SK-N-MC (cell line): ENCODE measurements at places on chromosomes 6 and 20.

GRCh38 chr6:54248994-54249393 is 59.2 kb upstream of the TINAG start:
- no peak for DNase-seq

GRCh38 chr6:155313602-155314091 is 637 bp downstream of the TFB1M start:
- no peak for DNase-seq

DNA sequence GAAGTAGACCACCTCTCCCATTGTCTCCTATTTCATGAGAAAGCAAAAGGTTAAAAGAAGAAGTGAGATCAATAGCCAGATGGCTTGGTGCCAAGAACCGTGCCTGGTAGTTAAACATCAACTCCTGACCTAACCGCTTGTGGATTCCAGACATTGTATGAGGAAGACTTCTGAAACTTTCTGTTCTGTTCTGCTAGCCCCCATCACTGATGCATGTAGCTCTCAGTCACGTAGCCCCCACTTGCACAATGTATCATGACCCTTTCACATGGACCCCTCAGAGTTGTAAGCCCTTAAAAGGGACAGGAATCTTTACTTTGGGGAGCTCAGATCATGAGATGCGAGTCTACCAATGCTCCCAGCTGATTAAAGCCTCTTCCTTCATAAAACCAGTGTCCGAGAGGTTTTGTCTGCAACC is 301.2 kb downstream of the RNGTT start:
- DNase-seq = no peak

- DNase-seq = no peak
These were observed 4.4 kb downstream of the MOCS1 start for GRCh38 chr6:39929733-39930461.

DNA sequence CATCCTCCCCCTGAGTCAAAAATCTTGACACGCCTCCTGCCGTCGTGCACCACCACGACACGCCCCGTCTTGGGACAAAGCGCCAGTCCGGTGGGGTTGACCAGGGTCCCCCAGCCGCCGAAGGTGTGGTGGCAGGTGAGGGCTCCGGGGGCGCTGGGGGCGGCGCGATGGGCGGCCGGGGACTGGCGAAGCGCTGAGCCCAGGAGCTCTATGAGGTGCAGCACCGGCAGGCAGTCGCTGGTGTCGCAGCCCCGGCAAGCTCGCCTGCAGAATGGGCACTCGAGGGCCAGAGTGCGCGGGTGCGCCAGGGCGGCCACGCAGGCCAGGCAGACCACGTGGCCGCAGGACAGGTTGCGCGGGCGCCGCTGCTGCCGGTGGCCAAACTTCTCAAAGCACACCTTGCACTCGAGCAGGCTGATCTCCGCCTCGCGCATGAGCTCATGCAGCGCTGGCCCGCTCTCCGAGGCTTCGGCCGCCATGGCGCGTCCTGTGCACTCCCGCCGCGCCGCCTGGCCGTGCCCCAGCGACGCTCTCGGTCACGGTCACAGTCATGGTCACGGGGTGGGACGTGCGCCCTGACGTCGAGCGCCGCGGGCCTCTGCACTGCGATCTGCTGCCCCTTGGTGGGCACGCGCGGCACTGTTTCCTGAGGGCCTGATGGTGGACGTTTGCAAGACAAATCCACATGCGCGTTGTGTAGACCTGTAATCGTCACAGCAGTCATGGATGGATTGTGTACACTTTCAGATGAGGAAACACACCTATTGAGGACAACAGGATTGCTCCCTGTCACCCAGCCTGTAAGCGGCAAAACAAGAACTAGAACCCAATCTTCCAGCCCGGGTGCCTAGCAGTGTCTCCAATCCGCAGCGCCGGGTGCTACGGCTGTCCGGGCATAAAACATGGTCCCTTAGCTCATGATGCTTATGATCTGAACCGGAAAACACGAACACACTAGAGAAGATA is at the start of gene NHLRC1:
TSS of gene NHLRC1 (minus strand) at position 550 of the 966 bp plus-strand sequence. CDS start at position 479, 71 bp downstream.
- no peak for DNase-seq

GRCh38 chr6:160386869-160387530 is 38.8 kb downstream of the SLC22A3 start:
- no peak for DNase-seq

DNA sequence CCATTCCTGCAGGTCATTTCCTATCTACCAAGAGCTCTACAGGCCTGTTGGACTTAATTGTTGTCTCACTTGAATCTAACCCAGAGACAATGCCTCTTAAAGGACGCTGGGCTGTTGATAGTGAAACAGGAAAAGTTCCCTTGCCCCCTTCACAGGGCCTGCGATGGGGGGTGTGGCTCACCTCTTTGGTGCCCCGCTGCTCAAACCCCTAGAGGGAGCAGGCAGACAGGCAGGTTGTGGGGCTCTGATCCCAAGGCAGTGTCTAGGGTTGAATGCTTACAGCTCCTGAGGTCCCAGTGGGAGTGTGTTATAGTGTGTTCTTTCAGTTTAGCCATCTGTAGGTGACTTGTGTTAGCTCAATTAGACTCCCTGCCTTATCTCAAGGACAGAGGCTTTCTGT is 68.0 kb downstream of the OTOR start:
- no peak for DNase-seq

- DNase-seq = no peak
These were observed 43.9 kb upstream of the SRF start for GRCh38 chr6:43127180-43127579.

GRCh38 chr6:45610832-45611231 is 233.1 kb upstream of the SUPT3H start:
- DNase-seq = no peak

DNA sequence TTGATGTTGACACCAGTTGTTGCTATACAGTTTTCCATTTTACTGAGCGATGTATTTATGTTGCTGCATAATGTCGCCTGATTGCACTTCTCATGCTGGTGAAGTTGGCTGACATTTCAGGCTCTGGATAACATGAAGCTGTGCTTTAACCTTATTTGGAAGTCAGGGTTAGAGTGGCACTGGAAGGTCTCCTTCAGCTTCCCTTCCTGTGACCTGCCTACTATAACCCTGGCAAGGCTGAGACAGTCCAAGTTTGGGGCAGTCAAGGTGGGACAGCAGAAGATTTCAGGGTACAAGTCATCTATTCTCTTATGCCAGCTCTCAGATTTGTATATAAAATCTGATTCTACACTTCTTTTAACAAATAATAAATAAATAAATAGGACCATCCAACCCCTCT is 127.6 kb downstream of the AIG1 start:
- DNase-seq = no peak

DNA sequence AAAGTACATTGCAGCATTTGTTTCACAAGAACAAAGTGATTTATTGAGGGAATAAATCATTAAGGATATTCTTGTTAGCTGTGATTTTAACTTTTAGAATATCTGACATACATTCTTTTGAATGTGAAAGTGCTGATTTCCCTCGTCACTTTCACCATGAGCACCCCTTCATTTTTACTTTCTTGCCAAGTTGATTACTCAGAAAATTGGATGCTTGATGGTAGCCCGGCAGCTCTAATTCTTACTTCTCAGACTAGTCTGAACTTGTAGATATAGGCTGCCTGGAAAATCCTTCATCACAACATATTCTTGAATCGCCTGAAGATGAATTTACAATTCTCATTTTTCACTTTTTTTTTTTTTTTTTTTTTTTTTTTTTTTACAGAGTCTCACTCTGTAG is 147.1 kb upstream of the SMLR1 start:
- DNase-seq = no peak

DNA sequence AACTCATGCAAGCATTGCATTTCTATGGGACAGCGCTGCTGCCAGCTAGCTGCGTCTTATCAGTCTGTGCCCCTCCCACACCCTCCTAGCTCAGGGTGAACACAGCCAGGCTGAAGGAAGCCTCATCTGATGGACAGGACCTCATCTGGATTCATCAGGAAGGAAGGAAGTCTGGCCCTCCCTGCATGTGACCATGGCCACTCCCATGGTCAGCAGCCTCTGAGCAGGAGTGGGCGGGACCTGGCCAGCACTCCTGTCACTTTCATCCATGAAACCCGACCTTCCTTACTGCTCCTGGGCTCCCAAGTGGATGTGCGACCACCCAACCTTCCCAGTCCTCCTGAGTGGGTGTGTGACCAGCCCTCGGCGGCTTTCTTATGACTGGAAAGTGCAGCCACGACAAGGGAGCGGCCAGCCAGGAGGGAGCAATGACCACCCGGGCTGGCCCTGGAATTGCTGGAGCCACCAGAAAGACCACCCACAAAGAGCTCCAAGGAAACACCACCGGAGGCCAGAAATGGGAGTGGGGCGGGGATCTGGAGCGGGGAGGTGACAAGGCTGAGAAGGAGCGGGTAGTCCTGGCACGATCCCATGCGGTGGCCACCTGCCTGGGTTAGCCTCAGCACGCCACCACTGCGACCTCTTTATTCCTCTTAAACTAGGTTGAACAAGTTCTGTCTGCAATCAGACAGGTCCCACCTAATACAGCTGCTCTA is 241.2 kb downstream of the TTLL2 start:
- no peak for DNase-seq

- no peak for DNase-seq
These were observed 181.9 kb downstream of the SYNDIG1 start for GRCh38 chr20:24651171-24651975.

DNA sequence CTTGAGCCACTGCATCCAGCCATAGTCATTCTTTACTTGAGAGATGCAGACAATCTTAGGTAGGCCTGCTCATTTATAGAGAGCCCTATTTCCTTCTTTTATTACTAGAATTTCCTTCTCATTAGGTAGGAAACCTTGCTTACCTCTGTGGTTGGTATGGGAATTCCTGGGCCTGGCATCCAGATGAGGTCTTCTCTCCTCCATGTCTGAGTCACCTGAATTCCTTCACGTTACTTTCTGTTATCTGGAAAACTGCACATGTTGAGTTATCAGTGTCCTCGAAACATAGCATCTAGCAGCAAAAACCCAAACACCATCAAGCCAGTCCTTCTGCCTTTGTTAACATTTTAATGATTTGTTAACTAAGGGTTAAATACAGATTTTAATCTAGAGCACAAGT is 2.2 kb downstream of the ZNFX1 start:
- no peak for DNase-seq

DNA sequence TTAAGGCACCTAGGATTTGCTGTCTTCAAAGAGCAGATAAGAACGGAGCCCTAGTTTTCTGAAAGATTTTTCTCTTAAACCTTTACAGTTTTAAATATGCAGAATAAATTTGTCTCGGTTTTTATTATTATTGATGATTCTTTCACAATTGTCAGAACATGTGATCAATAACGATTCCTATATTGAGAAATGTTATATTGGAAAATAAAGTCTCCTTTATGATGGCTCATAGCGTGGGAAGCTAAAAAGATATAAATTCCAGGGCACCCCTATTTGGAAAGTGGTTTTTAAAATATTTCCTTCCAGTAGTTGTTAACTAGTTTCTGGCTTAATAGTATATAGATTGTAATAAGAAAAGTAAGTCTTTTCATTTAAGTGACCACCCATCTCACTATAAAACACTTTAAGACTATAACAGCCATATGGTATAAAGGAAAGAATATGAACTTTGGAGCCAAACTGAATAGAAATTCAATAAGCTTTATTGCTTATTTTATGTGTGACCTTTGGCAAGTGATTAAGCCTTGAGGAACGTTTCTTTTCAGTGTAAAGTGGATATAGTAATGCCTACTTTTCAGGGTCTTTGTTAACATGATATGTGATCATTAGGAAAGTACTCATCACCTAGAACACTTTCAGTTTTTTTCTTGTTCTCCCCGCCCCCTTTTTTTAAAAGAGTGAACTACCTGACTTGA is 369.6 kb downstream of the LAMA2 start:
- no peak for DNase-seq
